ENCODE measurements at places on chromosomes 12 and 14. TPM values are rescaled to one million over a fixed set of nuclear protein-coding genes. Genes with fewer than 3 reads are reported as not detected.

The FBXL14 gene
- 15.0 TPM for total RNA-seq

The SFSWAP gene
- total RNA-seq = 28.7 TPM

The TSHR gene
- total RNA-seq = 0.30 TPM

The PLA2G1B gene
- total RNA-seq = not detected

The RAP1B gene
- total RNA-seq = 193 TPM

The HOXC13 gene
- total RNA-seq = 1.9 TPM

DNA sequence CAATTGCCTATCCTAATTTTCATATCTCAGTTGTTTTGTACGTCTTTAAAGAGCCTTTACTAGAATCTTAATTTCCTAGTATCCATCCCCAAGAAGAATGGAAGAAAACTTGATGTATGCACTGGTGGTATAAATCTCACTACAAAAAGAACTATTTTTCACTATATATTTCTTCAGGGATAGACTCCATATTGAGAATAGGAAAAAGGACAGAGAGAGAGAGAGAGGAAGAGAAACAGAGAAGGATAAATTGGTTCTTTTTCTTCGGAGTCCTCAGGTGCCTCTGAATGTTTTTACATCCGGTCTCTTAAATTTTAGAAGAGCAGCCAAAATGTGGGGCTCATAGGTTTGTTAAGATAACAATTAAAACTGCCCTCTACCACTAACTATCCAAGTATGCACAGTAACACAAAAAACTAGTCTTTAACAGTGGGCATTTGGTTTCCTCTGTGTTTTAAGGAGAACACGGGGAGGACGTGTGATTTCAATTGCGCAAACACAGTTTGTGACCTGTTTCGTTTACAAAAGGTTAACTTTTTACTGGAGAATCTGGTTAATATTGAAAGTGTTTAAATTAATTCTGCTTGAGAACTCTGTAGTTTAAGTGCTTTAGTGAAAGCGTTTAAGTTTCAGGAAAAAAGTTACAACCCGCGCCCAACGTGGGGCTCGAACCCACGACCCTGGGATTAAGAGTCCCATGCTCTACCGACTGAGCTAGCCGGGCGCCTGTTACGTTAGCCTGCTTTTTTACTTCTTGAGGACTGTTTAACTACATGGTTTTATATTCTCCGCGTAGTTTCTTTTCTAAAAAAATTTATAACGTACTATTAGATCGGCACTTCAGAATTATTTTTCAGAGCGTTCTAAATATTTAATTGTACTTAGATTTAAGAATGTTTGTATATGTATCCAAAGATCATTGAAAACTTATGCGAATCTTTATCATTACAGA, 5.1 kb upstream of the PSMA3 start:
- DNase-seq = peak; percentile 81

DNA sequence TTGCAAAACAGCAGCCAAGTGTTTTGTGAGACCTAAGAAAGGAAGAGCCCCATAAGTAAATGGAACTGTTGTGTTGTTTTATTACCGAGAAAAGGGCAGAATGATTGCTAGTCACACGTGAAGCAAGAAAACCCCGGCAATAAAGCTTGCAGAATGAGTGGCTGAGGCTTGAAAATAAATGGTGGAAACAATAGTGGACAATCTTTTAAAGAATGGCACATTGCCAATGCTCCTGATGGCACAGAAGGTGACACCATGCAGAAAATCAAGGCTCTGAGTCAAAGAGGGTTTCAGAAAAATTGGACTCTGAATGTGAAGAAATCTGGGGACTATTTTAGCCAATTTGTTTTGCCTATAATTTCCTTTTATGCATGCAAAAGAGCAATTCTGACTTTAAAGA, 4.0 kb upstream of the AQP2 start:
- no peak for DNase-seq

DNA sequence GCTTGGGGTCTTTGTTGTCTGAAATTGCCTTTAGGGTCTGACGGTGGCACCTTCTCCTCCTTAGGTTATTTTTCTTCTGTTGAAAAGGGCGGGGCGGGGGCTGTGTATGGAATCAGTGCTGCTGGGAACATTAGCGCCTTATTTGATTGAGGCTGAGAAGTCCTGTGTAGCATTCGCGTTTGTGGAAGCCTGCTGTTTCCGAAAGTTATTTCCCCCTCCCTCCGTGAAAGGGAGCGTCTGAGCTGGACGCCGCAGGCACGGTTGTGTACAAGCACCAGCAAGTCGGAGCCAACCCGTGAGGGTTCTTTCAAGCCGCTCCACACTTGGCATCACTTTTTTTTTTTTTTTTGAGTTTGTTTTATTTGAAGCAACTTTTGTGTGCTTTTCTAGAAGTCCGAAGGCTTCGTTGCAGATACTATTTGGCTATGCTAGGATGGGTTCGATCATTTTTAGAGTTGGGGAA, 1.1 kb downstream of the SYNE2 start:
- peak; percentile 77 for DNase-seq

DNA sequence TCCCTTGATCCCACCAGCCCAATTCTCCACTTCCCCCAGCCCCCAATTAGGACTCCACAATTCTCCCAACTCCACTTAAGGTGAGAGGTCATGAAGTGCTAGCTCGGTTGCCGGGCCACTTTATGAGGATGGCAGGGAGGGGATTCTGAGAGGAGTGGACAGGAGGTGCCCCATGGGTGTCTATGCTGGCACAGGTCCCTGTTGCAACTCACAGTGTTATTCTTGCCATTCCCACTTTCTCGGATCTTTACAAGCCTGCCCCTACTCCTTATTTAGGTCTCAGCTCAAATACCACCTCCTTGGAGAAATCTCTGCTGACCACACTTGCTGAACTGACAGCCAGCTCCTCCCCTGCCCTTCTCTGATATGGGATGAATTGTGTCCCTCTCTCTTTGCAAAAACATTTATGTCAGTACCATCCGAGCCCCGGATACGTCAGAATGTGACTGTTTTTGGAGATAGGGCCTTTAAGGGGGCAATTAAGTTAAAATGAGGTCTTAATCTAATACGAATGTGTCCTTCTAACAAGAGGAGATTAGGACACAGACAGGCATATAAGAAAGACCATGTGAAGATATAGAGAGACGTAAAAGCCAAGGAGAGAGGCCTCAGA, 4.2 kb upstream of the LGALS3 start:
- no peak for DNase-seq

GRCh38 chr14:54609576-54609975, 42.6 kb downstream of the SAMD4A start:
- no peak for DNase-seq

DNA sequence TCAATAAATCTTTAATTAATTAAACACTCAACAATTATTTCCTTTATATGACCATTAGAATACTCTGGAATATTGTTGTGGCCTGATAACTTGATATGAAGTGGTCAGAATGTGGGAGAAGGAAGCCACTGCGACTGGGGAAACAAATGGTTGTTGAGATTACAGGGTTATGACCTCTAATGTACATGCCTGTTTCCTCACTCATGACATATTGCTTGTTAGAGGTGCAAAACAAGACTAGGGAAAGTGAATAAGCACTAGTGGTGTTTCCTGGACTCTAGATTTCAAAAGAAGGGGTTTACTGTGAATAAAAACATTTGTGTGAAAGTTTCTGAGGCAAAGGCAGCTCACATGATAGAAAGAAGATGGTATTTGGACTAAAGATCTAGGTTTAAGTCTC, 53.3 kb downstream of the STAB2 start:
- no peak for DNase-seq

- DNase-seq = no peak
These were observed 54.4 kb downstream of the RASSF9 start for GRCh38 chr12:85781766-85782165.

- peak; percentile 82 for DNase-seq
These were observed 2.3 kb upstream of the AGAP2 start for GRCh38 chr12:57740656-57741412.

Data from SJCRH30 (cell line).